ENCODE measurements at places on chromosomes 3 and 15.

GRCh38 chr3:187570776-187571175 lies 99.4 kb downstream of the SST start:
- no peak for DNase-seq

- no peak for DNase-seq
These were observed 504.2 kb upstream of the PROK2 start for GRCh38 chr3:72288955-72289691.

DNA sequence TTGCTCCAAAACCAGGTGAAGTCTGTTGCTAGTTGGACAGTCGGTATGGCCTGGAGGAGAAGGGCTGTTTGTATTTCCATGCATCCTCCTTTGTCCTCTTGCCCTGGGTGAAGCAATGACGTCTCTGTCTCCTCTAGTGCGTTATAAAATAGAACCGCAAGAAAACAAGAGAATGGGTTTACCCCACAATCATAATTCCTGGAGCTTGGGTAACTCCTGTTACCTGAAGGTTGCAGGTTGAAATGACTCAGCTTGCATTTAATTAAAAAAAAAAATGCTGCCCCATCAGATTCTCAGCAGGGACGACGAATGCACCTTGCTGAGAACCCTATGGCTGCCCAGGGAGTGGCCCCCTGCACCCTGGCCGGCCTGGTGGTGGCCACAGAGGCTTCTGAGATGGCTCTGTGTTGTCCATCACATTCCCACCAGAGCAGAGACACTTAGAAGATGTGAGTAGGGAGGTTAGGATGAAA lies 228.2 kb upstream of the BHLHE40 start:
- no peak for DNase-seq

GRCh38 chr15:70091726-70092463 lies 5.8 kb downstream of the TLE3 start:
- no peak for DNase-seq

DNA sequence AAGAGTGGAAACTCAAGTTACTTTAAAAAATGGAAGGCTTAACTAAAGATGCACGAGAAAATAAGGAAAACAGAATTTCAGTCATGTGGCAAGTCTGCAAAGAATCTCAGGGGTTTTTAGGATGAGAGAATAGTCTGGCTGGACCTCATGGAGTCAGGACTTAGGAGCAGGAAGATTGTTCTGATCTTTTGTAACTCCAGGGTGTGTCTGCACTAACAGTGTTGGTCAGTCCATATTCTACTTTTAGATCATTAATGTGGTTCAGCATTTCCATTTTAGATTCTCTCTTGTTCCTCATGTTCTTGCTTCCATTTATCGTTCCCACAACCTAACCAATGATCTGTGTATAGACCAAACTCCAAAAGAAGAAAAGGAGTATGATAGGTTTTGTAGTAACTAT lies 15.3 kb downstream of the TMEM108 start:
- no peak for DNase-seq

Data from T-cell (primary cell).